Eye (tissue), 1 donor: ENCODE measurements at places on chromosomes 1 and 21.

- DNase-seq: no peak
Observed at GRCh38 chr1:234135501-234135900, 231.0 kb downstream of the SLC35F3 start.

DNA sequence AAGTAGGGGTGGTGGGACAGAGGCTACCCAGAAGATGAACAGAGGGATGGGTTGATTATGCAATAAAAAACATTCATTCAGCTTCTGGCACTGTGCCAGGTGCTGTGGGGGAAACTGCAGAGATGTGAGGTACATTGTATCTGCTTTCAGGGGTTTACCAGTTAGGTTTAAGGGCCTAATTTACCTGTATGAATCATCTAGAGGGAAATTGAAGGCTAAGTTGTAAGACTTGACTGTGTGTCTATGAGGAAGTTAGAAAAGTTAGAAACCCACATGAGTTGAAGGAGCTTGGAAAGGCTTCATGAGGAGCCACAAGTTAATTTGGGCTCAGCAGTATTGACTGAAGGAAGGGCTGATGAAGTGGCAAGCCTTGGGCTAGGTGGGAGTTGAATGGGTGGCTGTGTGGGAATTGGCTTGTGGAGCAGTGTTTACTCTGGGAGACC lies 36.7 kb upstream of the APOBEC4 start:
- DNase-seq: no peak

GRCh38 chr1:166730299-166730888 lies 108.9 kb upstream of the POGK start:
- DNase-seq: no peak

- peak; percentile 62 for DNase-seq
Observed at GRCh38 chr1:243508303-243508713, 252.5 kb downstream of the SDCCAG8 start.

- peak; percentile 31 for DNase-seq
Observed at GRCh38 chr1:40711465-40712404, 20.2 kb downstream of the NFYC start.

DNA sequence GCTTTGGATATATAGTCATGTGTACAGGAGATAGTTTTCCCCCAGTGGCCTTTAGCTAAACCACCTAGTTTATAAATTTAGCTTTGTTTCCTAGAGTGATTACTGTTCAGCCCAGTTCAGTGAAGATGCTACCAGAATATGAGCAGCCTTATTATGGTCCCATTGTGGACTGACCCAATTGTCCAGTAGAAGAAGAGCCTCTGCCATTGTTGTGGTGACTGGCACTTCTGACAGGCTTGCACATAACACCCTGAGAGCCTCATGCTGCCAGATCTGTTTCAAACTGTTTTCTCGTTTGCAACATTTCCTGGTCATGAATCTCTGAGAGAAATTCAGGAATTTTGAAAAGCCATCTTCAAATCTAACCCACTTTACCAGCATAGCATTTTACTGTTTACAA lies 20.6 kb downstream of the KPNA6 start:
- DNase-seq: peak; percentile 49

- DNase-seq: no peak
Observed at GRCh38 chr21:37483776-37484175, 117.2 kb downstream of the DYRK1A start.

DNA sequence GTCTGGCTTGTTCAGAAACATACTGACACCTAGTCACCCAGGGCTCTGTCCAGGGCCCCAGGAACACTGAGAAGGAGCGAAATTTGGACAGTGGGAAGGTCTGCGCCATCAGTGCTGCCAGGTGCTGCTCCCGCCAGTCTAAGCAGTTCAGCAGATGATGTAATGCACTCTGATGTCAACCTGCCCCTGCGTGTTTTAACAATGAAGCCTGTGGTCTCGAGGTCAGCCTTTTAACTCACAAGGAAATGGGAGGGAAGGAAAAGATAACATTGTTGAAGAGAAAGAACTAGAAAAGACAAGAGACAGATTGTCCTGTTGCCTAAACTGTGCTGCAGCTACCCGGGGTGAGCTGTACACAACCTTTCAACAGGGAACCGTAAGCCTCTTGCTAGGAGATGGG lies 126.6 kb upstream of the IFFO2 start:
- no peak for DNase-seq

DNA sequence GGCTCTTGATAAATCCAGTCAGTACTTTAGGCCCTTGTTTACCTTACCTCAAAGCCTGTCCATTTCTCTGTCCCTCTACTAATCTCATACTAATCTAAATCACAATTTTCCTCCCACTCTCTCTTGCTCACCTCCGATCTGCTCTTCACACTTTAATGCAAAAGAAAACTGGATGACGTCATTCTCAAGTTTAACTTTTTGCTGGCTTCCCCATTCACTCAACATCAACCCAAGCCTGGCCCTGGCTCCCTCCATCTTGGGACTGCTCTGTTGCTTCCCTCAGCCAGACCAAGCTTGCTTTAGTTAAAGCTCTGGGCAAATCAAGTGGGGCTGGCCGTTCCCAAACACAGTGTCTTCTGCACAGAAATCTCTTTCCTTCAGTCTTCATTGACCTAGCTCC lies 29.7 kb downstream of the COA6 start:
- no peak for DNase-seq

- no peak for DNase-seq
Observed at GRCh38 chr1:115173151-115173550, 83.8 kb upstream of the TSPAN2 start.

DNA sequence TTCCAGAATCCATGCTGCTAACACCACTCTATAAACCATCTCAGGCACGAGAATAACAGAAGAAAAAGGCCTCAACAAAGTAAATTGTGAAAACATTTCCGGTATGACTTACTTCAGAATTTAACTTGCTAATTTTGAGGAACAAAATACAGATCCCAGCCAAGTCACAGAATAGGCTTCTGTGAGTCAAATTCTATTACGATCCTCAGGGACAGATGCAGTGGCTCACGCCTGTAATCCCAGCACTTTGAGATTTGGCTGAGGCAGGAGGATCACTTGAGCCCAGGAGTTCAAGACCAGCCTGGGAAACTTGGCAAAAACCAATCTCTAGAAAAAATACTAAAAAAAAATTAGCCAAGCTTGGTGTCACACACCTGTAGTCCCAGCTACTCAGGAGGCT lies 8.8 kb upstream of the CCDC27 start:
- DNase-seq: no peak

DNA sequence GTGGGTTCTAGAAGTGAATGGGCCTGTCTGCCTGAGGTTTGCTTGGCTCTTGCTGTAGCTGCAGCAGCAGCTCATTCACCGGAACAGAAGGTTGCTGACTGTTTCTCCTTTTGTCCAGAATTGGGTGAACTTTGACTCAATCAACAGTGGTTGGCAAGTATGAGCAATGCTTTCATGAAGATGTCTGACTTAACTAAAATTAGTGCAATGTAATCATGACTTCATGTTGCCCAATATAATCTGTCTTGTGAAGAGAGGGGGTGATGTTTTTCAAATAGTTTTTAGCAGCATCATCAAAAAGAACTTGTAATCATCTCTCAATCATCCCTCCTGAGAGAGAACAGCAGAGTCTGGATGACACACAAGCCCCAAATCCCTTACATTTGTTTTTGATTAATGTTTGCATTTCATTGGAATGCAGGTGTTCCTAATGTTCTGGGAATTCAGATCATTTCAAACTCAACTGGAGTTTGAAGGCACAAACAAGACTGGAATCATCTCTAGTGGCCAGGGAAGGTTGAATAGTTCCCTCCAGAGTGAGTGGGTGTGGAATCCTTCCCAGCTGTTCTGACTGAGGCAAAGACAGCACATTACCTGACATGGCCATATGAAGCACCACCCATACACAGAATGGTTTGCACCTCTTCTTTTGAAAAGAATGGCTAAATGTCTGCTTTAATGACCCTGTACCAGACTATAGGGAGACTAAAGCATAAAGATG lies 82.9 kb downstream of the HLX start:
- DNase-seq: no peak

- peak; percentile 80 for DNase-seq
Observed at GRCh38 chr21:35257413-35257812, 208.3 kb upstream of the RUNX1 start.

GRCh38 chr1:201180141-201180540 lies 10.5 kb upstream of the IGFN1 start:
- DNase-seq: no peak

DNA sequence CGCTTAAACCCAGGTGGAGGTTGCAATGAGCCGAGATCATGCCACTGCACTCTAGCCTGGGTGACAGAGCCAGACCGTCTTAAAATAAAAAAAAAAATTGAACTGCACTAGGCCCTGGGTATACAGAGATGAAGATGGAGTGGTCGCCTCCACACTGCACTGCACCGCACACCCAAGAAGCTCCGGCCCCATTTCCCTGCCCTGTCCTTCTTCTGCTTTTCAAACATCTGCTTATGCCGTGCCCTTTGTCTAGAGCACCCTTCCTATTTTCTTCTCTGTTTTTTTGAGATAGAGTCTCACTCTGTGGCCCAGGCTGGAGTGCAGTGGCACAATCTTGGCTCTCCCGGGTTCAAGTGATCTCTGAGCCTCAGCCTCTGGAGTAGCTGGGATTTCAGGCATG lies 17.4 kb downstream of the IQGAP3 start:
- no peak for DNase-seq

GRCh38 chr1:174902531-174903099 lies 97.1 kb upstream of the CACYBP start:
- DNase-seq: no peak

- peak; percentile 65 for DNase-seq
Observed at GRCh38 chr1:236143104-236143948, 987 bp downstream of the GPR137B start.

- peak; percentile 50 for DNase-seq
Observed at GRCh38 chr1:111729946-111730681, 9.1 kb downstream of the INKA2 start.

DNA sequence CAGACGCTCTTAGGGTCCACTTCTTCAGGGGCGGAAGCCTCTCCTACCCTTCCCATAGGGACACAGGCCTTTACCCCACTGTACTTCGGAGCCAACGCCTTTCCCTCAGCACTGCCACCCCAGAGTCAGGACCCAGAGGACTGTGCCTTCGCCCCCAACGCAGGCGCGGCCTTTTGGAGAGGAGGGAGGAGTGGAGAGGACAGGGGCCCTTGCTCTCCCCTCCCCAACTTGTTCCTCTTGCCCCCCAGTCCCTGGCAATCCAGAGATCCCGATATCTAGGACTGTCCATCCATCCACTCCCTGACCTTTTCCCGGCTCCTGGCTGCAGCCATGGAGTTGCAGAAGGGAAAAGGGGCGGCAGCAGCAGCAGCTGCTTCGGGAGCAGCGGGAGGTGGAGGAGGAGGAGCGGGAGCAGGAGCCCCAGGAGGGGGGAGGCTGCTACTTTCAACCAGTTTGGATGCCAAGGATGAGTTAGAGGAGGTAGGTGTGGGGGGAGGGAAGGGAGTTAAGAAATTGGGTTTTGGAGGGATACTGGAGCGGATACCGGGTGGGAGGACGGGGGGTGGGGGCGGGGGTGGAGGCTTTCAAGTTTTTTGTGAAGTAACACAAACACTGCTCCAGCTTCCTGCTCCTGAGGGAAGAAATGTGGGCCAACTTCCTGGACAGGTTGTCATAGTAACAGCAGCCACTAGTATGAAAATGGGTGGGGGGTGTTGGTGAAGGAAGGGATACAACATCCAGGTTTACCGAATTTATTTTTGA lies 636 bp downstream of the INTS3 start:
- DNase-seq: peak; percentile 79

- no peak for DNase-seq
Observed at GRCh38 chr1:246193537-246193936, 313.5 kb downstream of the SMYD3 start.

GRCh38 chr1:94641990-94642389 lies 100.4 kb upstream of the F3 start:
- DNase-seq: no peak

- no peak for DNase-seq
Observed at GRCh38 chr1:56297208-56297607, 282.2 kb downstream of the PLPP3 start.

GRCh38 chr1:10888291-10888690 lies 91.8 kb upstream of the CASZ1 start:
- peak; percentile 79 for DNase-seq

DNA sequence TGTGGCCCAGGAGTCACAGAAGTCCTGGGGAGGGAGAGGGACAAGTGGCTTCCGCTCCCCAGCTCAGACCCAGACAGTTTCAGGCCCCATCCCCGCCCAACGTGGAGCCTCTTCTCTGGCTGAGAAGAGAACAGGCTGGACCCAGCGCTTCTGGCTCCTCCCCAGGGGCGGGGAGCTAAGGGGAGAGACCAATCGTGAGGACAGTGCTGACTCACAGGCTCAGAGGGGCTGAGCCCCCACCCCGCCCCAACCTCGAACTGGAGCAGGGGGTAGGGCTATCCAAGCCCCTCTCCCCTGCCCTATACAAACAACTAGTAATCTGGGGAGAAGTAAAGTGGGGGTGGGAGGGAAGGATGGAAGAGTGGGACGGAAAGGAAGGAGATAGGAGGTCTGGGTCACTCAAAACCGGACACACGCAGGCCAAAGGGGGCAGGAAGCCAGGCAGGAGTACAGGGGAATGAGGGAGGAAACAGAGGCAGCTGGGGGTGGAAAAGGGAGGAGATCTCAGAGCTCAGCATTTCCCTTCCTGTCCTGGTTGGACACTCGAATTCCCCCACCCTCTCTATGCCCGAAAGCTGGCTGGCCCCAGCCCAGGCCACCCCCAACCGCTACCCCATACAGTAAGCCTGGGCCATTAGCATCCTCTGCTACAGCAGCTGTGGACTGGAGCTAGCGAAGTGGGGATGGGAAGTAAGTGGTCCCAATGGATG lies at the start of gene SHC1:
TSS of gene SHC1 (minus strand) at position 117 of the 710 bp plus-strand sequence. CDS start 221 bp downstream, outside the sequence.
- peak; percentile 95 for DNase-seq

DNA sequence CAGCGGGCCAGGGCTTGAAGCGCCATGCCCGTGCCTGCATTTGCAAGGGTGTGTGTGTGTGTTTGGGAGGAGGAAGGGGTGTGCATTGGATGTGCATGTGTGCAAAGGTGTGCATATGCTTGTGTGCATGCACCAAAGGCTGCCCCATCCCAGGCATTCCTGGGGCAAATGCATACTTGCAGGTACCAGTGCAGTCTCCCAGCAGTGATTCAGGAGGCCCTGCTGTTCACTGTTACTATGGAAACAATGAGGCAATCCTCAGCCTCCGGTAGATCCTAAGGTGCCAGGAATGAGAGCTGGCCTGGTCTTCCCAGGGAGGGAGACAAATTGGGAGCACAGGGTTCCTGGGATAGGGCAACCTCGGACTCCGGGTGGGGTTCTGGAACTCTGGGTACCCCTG lies 7.5 kb upstream of the FNDC5 start:
- no peak for DNase-seq
